ENCODE measurements at places on chromosomes 2 and 18. TPM values are rescaled to one million over a fixed set of nuclear protein-coding genes. Genes with fewer than 3 reads are reported as not detected.

The HIBCH gene
- 56.9 TPM for total RNA-seq

- H3K4me1 ChIP-seq, result no peaks in the 10 kb centered on the region
- DNase-seq, result peak; percentile 38
- H3K27me3 ChIP-seq, result no peaks in the 10 kb centered on the region
- H3K4me3 ChIP-seq, result no peak overlapping the region
Observed at GRCh38 chr2:71932037-71932779, 215.5 kb downstream of the CYP26B1 start.

DNA sequence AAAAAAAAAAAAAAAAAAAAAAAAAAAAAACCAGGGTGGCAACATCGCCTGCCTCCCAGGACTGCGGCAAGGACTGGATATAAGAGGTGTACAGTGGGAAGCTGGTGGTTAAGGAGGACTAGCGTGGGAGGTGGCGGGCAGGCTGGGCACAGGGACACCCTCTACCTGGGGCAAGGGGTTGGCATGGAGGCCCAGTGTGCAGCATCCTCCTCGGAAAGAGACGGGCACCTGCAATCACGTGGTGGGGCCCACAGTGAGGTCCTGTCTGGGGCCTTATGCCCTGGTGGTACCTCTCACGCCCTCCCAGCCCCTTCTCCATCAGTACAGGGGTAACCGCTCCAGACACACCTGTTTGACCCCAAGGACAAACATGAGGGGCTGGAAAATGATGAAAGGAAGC lies 27.9 kb downstream of the PXDN start:
- H3K27ac ChIP-seq, result no peak overlapping the region
- H3K4me1 ChIP-seq, result peaks cover 14% of the 10 kb centered on the region
- no peaks in the 10 kb centered on the region for H3K27me3 ChIP-seq
- H3K4me3 ChIP-seq, result no peak overlapping the region
- no peaks in the 10 kb centered on the region for H3K36me3 ChIP-seq
- DNase-seq, result no peak

The C18orf54 gene
- 2.4 TPM for total RNA-seq

GRCh38 chr18:12485479-12486105 lies 77.9 kb downstream of the PRELID3A start:
- no peaks in the 10 kb centered on the region for H3K4me1 ChIP-seq
- no peaks in the 10 kb centered on the region for H3K36me3 ChIP-seq
- no peak overlapping the region for H3K27ac ChIP-seq
- no peak overlapping the region for H3K4me3 ChIP-seq
- H3K27me3 ChIP-seq, result no peaks in the 10 kb centered on the region
- no peak for DNase-seq

DNA sequence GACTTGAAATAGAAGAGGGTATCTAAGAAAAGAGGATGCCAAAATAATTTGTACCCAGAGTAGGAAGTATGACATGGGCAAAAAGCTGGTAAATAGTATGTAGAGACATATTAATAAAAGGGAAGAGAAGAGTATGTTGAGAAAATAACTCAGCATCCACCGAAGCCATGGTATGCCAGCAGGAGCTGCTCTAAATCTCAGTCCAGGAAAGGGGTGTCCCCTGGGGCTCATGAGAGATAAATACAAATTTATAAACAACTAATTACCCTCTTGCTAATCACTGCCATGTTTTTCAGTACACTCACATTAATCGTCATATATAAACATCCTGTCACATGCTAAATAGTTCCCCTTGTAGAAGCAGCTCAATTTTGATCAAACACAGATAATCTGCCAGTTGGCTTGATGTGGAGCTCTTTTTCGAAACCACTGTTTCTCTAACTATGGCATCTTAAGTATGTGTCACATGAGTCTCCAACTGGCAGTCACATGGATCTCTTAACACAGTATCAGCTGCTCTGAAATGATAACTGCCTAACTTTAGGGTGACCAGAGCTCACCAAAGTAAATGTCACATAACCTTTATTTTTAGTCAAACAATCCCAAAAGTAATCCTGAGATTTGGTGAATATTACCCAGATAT lies 31.9 kb downstream of the EXOC6B start:
- H3K36me3 ChIP-seq, result no peaks in the 10 kb centered on the region
- no peak overlapping the region for H3K27ac ChIP-seq
- no peaks in the 10 kb centered on the region for H3K27me3 ChIP-seq
- DNase-seq, result no peak
- H3K4me3 ChIP-seq, result no peak overlapping the region

GRCh38 chr2:34317797-34318196 lies 718.7 kb upstream of the FAM98A start:
- no peak overlapping the region for H3K27ac ChIP-seq
- H3K27me3 ChIP-seq, result no peaks in the 10 kb centered on the region
- H3K4me3 ChIP-seq, result no peak overlapping the region
- DNase-seq, result no peak
- no peaks in the 10 kb centered on the region for H3K36me3 ChIP-seq

The GCA gene
- total RNA-seq, result 33.9 TPM

All from adrenal gland (tissue), 19 donors.